ENCODE measurements at places on chromosomes 1 and 21. TPM values are rescaled to one million over a fixed set of nuclear protein-coding genes. Genes with fewer than 3 reads are reported as not detected.

The EFNA3 gene
- total RNA-seq: 4.1 TPM

The HEYL gene
- 0.03 TPM for total RNA-seq

The CNTN2 gene
- total RNA-seq: not detected

The KIF26B gene
- 1.9 TPM for total RNA-seq

The LCE2B gene
- total RNA-seq: 0.58 TPM

The SYT2 gene
- total RNA-seq: 0.03 TPM
